Heart right ventricle (tissue), 16 donors: ENCODE measurements at places on chromosomes 2 and 18. TPM values are rescaled to one million over a fixed set of nuclear protein-coding genes. Genes with fewer than 3 reads are reported as not detected.

LOXL3 gene
- 1.6 TPM for total RNA-seq

MC2R gene
- total RNA-seq: not detected

STPG4 gene
- not detected for total RNA-seq

R3HDM1 gene
- total RNA-seq: 18.0 TPM

MBD5 gene
- 35.7 TPM for total RNA-seq

IMPACT gene
- 33.8 TPM for total RNA-seq

MREG gene
- total RNA-seq: 0.82 TPM

ASXL3 gene
- 4.1 TPM for total RNA-seq

MAPRE2 gene
- total RNA-seq: 143 TPM

GRCh38 chr2:30683236-30683956 is 123.8 kb downstream of the CAPN13 start:
- no peaks in the 10 kb centered on the region for H3K4me1 ChIP-seq
- no peak overlapping the region for H3K4me3 ChIP-seq
- H3K36me3 ChIP-seq: no peaks in the 10 kb centered on the region
- H3K27me3 ChIP-seq: no peaks in the 10 kb centered on the region
- no peak for DNase-seq
- no peak overlapping the region for H3K27ac ChIP-seq

- H3K27ac ChIP-seq: no peak overlapping the region
- no peak overlapping the region for H3K4me3 ChIP-seq
- peaks cover 43% of the 10 kb centered on the region for H3K4me1 ChIP-seq
- DNase-seq: no peak
- H3K27me3 ChIP-seq: no peaks in the 10 kb centered on the region
Observed at GRCh38 chr2:235052514-235053354, 100.9 kb downstream of the SH3BP4 start.

DNA sequence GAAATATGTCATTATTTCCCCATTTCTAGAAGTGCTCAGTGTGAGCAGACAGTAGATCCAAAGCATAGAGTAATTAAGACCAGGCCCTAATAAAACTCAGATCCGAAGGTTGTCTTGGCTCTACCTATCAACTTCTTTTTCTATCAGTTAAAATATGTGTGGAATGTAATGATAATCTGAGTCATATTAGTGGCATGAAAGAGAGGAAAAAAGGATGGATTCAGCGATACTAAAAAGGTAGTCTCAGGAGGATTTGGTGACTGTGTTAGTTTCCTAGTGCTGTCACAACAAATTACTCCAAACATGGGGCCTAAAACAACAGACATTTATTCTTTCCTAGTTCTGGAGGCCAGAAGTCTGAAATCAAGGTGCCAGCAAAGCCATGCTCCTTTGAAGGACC is 103.7 kb upstream of the NABP1 start:
- H3K4me3 ChIP-seq: no peak overlapping the region
- H3K27ac ChIP-seq: no peak overlapping the region
- no peak for DNase-seq

DNA sequence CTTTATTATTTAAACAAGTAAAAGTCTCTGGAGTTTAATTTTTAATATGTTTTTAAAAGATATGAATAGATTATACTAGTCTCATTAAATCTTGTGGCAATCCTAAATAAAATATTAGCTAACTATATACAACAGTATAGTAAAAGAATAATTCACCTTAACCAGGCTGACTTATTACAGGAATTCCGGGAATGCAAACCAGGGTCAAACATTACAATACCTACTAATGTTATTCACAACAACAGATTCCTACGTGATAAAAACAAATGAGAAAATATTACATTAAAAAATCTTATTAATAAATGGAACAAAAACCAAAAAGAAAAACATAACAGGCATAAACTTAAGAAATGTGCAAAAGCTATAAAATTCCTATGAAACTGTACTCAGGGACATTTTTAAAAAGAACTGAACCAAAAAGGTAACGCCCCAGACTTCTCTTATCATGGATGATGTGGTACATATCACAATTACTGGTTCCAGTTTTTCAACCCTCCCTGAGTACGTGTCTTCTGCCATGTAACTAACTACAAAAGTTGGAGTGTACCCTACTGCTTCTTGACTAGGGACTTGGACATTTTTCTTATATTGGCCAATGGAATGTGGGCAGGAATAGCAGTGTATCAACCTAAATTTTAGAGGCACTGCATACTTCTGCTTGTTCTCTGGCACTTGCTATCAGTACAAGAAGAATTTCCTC is 20.2 kb downstream of the TTC21B start:
- H3K36me3 ChIP-seq: peaks cover 94% of the 10 kb centered on the region
- no peak overlapping the region for H3K27ac ChIP-seq
- H3K27me3 ChIP-seq: no peaks in the 10 kb centered on the region
- DNase-seq: no peak
- H3K4me3 ChIP-seq: no peak overlapping the region

- H3K27ac ChIP-seq: no peak overlapping the region
- DNase-seq: no peak
- no peaks in the 10 kb centered on the region for H3K27me3 ChIP-seq
- no peaks in the 10 kb centered on the region for H3K36me3 ChIP-seq
- H3K4me3 ChIP-seq: no peak overlapping the region
- H3K4me1 ChIP-seq: no peaks in the 10 kb centered on the region
Observed at GRCh38 chr2:111629983-111630382, 254.0 kb downstream of the ANAPC1 start.

- H3K27ac ChIP-seq: no peak overlapping the region
- no peaks in the 10 kb centered on the region for H3K27me3 ChIP-seq
- H3K4me1 ChIP-seq: no peaks in the 10 kb centered on the region
- H3K4me3 ChIP-seq: no peak overlapping the region
- no peaks in the 10 kb centered on the region for H3K36me3 ChIP-seq
- no peak for DNase-seq
Observed at GRCh38 chr2:7703543-7704144, 786.4 kb downstream of the RNF144A start.

DNA sequence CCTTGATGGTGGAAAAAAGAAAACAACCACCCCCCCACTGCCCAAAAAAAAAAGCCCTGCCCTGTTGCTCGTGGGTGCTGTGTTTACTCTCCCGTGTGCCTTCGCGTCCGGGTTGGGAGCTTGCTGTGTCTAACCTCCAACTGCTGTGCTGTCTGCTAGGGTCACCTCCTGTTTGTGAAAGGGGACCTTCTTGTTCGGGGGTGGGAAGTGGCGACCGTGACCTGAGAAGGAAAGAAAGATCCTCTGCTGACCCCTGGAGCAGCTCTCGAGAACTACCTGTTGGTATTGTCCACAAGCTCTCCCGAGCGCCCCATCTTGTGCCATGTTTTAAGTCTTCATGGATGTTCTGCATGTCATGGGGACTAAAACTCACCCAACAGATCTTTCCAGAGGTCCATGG is 28.0 kb downstream of the MAL start:
- H3K27me3 ChIP-seq: peaks cover 26% of the 10 kb centered on the region
- H3K27ac ChIP-seq: no peak overlapping the region
- no peaks in the 10 kb centered on the region for H3K36me3 ChIP-seq
- H3K4me1 ChIP-seq: no peaks in the 10 kb centered on the region
- DNase-seq: no peak

DNA sequence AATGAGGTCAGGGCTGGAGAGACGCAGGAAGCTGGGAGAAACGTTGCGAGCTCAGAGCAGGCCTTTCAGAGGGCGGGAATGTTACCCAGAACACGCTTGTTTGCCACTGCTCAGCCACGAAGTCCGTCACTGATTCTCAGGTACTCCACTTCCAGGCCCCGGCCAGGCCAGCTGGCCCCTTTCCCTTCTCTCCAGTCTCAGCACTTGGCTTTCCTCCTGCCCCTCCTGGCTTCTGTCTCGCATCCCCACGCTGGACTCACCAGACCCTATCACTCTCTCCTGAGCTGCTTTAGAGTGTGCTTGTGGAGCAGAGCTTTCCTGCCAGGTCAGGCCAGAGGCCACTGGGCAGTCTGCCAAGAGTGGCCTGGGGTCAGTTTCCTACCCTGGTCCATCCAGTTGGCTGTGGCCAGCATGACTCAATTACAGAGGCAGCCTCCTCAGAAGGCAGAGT is 151.4 kb downstream of the TWIST2 start:
- no peak for DNase-seq
- no peak overlapping the region for H3K4me3 ChIP-seq
- H3K4me1 ChIP-seq: no peaks in the 10 kb centered on the region
- no peaks in the 10 kb centered on the region for H3K36me3 ChIP-seq
- no peak overlapping the region for H3K27ac ChIP-seq

DNA sequence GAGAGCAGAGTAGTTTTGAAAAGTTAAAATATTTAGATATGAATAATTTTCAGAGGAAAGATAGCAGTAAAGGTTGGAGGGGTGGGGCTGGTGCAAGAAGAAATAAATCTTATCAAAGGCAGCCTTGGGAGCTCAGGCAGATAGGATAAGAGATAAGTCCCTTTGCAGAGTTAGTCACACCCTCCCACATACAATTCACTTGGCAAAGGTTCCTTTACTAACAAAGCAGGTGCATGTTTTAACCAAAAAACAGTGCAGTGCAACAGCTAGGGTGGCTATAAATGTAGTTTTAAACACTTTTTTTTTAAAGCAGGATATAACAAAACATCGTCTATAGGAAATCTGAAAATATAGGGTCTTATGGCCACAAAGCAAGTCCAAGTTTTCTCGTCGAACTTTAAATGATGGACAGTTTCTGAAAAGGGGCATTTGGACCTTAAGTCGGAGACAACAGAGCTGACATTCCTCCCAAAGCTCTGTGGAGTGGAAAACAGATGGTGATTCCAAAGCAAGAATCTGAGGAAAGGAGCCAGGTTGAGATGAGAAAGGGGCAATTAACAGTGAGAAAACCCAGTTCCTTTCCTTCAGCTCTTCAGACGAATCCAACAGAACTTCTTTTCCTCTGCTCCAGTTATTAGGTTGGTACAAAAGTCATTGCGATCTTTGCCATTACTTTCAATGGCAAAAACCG is 53.0 kb downstream of the EPHA4 start:
- no peak for DNase-seq
- H3K27ac ChIP-seq: peak overlapping the region; percentile 23
- no peaks in the 10 kb centered on the region for H3K27me3 ChIP-seq
- H3K4me3 ChIP-seq: no peak overlapping the region

DNA sequence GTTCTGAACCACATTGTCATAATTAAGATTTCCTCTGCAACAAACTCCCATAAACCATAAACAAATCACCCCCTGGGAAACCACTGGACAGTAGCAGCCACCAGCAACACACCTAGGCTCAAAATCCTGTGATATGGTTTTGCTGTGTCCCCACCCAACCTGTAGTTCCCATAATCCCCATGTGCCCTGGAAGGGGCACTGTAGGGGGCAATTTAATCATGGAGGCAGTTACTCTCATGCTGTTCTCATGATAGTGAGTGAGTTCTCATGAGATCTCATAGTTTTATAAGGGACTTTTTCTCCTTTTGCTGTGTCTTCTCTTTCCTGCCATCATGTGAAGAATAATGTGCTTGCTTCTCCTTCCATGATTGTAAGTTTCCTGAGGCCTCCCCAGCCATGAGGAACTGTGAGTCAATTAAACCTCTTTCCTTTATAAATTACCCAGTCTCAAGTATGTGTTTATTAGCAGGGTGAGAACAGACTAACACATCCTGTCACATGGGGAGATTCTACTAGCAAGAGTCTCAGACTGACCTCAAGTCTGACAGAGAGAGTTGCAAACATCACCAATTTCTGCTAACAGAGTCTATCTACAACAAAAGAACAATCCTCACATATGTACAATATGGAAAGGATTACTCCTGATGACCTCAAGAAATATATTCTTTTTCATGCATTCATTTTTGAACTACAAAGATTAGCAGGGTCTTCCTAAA is 182.6 kb downstream of the GRB14 start:
- H3K36me3 ChIP-seq: no peaks in the 10 kb centered on the region
- H3K27ac ChIP-seq: no peak overlapping the region
- H3K4me1 ChIP-seq: no peaks in the 10 kb centered on the region
- no peaks in the 10 kb centered on the region for H3K27me3 ChIP-seq

GRCh38 chr2:26274058-26274613 is 29.4 kb downstream of the HADHB start:
- H3K27me3 ChIP-seq: no peaks in the 10 kb centered on the region
- peaks cover 27% of the 10 kb centered on the region for H3K4me1 ChIP-seq
- no peak overlapping the region for H3K4me3 ChIP-seq
- no peak for DNase-seq
- H3K27ac ChIP-seq: peak overlapping the region; percentile 78

DNA sequence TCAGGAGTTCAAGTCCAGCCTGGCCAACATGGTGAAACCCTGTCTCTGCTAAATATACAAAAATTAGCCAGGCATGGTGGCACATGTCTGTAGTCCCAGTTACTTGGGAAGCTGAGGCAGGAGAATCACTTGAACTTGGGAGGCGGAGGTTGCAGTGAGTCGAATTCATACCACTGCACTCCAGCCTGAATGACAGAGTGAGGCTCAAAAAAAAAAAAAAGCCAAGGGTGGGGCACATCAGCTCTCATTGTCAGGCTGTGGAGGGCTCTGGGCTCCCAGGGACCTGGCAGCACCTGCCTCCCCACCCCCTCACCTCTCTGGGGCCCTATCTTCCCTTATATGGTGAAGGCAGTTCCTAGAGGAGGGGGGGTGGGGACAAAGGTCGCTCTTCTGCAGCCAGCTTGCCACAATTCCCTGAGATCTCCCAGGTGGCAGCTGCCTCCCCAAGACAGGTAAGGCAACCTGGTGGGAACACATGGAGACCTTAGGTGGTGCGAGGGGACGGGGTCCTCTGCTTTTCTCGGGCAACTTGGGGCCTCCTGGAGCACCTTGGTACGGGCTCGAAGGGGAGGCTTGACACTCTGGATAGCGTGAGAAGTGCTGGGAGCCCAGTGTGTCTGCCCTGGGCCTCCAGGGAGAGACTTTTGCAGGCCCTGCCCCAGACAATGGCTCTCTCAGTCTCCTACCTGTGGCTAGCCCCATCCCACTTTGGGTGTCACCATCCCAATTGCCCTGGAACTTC is at the start of gene VIL1:
Gene VIL1 (plus strand): TSS at position 407 of the 742 bp plus-strand sequence. CDS start 4,656 bp downstream, outside the sequence.
- DNase-seq: no peak
- no peaks in the 10 kb centered on the region for H3K36me3 ChIP-seq
- no peaks in the 10 kb centered on the region for H3K4me1 ChIP-seq
- H3K4me3 ChIP-seq: no peak within 1 kb of the TSS
- H3K27me3 ChIP-seq: no peaks in the 10 kb centered on the region

DNA sequence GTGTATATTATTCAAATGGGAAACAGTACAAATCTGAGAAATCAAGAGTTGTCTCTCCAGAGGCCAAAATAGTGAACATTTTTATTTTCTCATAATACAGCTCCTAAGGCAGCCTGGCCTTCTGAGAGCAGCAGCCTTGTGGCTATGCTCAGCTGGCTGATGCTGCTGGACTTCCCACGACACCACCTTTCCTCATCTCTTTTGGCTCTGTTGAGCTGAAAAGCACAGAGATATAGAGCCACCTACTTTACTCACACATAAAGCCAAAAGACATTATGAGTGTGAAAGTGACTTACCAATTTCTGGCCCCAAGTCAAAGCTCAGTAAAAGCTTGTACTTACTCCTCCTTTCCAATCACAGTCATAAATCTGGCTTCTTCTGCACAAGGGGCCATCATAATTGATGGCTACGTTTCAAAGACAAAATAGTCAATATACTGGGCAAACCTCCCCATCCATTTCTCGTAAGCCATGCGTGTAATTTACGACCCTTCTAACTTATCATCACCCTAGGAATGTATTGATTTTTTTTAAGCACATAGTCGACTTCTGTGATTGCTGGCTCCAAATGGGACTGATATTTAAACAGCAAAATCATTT is 18.6 kb upstream of the REG3A start:
- no peak overlapping the region for H3K27ac ChIP-seq
- no peaks in the 10 kb centered on the region for H3K4me1 ChIP-seq
- H3K4me3 ChIP-seq: no peak overlapping the region
- no peaks in the 10 kb centered on the region for H3K36me3 ChIP-seq
- no peaks in the 10 kb centered on the region for H3K27me3 ChIP-seq

GRCh38 chr2:126038861-126039260 is 617.1 kb upstream of the GYPC start:
- H3K27ac ChIP-seq: no peak overlapping the region
- H3K4me3 ChIP-seq: no peak overlapping the region
- no peak for DNase-seq
- H3K4me1 ChIP-seq: no peaks in the 10 kb centered on the region
